ENCODE measurements at places on chromosomes 16 and 17.

- no peak for DNase-seq
Observed at GRCh38 chr17:32527146-32527545, 40.4 kb downstream of the CDK5R1 start.

DNA sequence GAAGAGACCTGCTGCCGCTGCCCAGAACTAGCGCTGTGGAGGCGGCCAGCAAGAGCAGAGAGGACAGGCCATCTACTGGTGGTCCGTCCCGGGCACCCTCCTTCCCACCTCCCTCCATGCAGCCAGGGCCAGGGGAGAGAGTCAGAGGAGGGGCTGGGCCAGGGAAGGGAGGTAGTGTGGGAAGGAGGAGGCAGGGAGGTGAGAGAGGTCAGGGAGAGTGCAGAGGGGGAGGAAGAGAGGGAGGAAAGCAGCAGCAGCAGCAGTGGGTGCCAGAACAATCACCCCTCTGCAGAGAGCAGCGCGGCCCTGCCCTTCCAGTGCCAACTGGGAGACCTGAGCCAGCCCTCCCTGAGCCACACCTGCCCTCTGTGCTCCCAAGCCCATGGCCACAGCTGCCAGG lies 6.6 kb downstream of the C16orf95 start:
- no peak for DNase-seq

DNA sequence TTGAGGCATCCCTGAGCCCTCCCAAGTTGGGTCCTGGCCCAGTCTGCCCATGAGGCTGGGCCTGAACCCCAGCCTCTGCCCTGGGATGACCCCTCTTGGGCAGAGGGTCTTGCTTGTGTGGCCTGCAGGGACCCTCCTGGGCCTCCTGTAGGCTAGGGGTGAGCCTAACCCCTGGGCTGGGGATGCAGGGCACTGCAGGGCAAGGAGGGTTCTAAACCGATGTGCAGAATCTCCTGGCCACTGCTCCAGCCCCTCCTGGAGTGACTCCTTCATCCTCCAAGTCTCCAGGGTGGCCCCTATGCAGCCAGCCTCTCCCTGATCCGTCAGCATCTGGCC lies 37.5 kb downstream of the LGALS9 start:
- DNase-seq, result no peak

DNA sequence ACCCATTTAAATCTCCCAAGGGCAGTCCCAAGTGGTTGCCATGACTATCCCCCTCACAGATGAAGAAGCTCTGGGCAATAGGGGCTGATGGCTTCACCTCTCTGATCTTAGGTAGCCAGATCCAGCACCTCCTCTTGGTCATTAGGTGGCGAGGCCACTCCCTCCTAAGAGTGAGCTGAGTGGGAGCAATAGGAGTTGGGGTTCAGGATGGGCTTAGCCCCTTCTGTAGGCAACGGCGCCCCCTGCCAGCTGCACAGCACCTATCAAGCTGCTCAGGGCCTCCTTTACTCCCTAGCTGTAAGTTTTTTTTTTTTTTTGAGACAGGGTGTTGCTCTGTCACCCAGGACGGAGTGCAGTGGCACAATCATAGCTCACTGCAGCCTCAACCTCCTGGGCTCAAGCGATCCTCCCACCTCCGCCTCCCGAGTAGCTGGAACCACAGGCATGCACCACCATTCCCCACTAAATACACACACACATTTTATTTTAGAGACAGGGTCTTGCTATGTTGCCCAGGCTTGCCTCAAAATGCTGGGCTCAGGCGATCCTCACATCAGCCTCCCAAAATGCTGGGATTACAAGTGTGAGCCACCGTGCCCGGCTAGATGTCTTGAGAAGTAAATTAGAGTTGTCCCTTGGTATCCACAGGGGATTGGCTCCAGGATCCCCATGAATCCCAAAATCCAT lies 3.5 kb upstream of the RRAD start:
- DNase-seq, result no peak

- no peak for DNase-seq
Observed at GRCh38 chr17:57530508-57530907, 214.6 kb downstream of the CCDC182 start.

GRCh38 chr16:56350491-56351405 lies 74.6 kb downstream of the AMFR start:
- no peak for DNase-seq

DNA sequence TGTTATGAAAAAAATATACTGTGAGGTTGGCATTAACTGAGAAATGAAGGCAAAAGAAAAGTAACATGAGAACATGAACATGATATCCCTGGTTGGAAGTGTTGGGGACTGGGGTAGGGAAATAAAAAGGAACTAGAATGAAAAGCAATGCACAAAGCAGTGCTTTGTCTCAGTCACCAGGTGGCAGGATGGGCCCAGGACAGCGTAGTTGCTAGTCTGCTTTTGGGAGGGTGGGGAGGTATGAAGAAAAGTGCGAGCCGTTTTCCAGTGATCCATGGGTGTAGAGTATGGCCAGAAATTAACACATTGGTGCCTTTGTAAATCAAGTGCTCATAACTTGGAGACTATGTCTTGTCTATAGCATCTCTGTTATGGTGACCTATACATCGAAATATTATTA lies 662.5 kb upstream of the SALL1 start:
- no peak for DNase-seq

GRCh38 chr16:17301593-17302135 lies 169.1 kb downstream of the XYLT1 start:
- DNase-seq, result no peak

DNA sequence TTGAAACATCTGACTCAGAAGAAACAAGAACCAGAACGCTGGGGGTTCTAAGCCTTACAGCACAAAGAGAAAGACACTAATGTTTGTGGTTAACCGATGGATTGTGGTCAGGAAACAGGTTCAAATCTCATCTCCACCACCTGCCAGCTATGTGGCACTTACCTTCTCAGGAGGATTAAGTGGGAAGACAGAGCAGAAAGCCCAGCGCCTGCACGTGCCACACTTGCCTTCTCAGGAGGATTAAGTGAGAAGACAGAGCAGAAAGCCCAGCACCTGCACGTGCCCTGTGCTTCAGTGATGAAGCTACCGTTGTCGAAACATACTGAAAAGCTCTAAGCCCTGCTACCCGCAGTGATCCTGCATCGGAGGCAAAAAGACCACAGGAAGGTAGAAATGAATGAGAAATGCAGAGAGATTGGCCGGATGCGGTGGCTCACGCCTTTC lies 90.6 kb downstream of the NXN start:
- DNase-seq, result no peak

DNA sequence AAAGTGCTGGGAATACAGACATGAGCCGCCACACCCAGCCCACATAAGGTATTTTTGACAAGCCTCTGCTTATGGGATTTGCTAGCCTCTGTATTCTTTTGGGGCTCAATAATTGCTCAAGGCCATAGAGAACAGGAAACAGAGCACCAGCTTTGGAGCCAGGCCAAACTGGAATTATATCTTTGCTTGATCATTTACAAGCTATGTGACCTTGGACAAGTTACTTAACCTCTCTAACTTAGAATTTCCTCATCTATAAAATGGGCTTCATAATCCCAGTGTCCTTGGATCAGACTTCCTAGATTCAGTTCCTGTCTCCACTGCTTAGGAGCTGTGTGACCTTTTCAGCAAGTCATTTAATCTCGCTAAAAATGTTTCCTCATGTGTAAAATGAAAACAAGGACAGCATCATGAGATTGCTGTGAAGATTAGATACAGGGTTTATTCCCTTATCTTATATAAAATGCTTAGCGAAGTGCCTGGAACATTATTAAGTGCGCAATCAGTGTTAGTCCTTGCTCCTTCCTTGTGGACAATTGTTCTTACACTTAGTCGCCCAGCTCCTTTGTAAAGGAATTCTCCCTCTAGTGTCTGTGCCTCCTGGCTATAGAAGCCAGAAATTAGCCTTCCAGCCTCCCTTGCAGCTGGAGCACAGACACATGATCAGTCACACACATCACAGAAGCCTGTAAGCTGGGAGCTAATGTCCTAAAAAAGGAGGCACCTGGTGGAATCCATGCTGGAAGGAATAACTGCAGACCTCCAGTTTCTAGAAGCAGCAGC lies 16.6 kb downstream of the KRT9 start:
- DNase-seq, result no peak

Measured in activated CD4-positive, alpha-beta T cell treated with anti-CD3 and anti-CD28 coated beads for 4 hours (primary cell).